ENCODE measurements at places on chromosomes 2 and 18.

DNA sequence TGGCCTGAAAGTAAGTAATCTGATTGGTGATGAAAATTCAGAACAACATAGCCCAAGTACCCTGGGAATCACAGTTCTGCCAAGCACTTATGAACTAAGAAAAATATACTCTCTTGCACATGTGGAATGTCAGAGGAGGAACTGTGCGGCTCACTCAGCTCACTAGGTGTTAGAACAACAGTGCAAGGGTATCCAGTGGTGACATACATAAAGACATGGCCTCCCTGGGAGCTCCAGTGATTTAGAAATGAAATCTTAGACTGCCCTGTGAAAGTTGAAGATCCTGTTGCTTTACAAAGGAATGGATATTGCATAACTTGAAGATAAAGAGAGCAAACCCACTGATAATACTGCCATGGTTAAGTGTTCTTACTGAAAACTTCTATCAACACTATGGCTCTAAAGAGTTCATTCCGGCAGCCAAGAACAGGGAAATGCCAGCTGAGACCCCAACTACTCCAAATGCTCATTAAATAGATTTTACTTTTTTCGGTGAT, 246.2 kb downstream of the ARHGAP15 start:
- DNase-seq, result no peak

- DNase-seq, result peak; percentile 33
These were observed 376.3 kb upstream of the UBE2E3 start for GRCh38 chr2:180604077-180604476.

DNA sequence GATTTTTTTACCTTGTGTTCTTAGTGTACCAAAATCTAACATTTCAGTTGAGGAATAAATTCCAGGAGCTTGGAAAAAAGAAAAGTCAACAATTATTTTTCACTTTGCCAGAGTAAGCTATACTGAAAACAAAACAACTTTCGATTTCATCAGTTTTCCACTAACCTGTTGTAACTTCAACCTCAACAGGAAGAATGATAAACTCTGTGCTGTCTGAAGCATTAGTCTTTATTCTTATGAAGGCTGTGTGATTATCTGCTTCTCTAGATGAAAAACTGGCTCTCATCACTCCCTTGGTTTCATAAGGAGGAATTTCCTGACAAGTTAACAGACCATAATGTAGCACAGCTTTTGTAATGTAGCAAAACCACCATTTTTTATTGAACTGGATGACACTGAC, 121.2 kb downstream of the ZAP70 start:
- no peak for DNase-seq

DNA sequence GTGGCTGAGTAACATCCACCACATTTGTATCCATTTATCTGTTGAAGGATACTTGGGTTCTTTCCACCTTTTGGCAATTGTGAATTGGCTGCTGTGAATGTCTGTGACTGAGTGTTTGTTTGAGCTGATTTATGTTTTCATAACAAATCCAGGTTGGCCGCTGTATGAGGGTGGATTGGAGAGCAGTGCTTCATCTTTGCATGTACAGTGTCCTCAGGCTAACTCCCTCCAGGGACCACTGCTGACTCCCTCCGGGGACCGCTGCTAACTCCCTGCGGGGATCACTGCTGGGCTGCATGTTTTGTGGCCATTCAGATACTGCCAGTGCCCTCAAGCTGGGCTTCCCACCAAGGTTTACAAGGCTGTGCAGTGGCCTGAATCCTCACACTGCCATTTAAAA, 10.2 kb downstream of the BOK start:
- DNase-seq, result no peak

DNA sequence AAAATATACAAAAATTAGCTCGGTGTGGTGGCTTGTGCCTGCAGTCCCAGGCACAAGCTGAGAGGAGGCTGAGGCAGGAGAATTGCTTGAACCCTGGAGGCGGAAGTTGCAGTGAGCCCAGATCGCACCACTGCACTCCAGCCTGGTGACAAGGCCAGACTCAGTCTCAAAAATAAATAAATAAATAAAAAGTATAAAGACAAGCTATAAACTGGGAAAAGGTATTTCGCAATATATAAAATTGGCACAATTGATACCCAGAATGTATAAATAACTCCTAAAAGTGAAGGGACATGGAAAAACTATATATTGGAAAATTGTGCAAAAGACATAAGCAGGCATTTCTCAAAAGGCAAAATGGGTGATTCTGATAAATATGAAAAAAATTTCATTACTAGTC, 657.9 kb upstream of the SLC8A1 start:
- no peak for DNase-seq

DNA sequence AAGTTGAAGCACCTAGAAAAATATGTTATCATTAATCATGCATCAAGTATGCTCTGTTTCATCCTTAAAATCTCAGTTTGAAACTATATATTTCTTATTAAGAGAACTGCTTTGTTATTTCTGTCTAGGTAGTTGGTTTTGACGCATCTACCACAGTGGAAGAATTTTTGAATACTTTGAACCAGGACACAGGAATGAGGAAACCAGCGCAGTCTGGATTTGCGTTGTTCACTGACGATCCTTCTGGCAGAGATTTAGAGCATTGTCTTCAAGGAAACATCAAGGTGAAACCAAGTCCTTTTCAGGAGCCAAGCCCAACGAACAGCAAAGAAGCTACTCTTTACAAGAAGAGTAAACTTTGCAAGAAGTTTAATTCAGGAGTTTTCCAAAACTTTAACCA, 30.1 kb upstream of the DYNC2LI1 start:
- DNase-seq, result no peak

DNA sequence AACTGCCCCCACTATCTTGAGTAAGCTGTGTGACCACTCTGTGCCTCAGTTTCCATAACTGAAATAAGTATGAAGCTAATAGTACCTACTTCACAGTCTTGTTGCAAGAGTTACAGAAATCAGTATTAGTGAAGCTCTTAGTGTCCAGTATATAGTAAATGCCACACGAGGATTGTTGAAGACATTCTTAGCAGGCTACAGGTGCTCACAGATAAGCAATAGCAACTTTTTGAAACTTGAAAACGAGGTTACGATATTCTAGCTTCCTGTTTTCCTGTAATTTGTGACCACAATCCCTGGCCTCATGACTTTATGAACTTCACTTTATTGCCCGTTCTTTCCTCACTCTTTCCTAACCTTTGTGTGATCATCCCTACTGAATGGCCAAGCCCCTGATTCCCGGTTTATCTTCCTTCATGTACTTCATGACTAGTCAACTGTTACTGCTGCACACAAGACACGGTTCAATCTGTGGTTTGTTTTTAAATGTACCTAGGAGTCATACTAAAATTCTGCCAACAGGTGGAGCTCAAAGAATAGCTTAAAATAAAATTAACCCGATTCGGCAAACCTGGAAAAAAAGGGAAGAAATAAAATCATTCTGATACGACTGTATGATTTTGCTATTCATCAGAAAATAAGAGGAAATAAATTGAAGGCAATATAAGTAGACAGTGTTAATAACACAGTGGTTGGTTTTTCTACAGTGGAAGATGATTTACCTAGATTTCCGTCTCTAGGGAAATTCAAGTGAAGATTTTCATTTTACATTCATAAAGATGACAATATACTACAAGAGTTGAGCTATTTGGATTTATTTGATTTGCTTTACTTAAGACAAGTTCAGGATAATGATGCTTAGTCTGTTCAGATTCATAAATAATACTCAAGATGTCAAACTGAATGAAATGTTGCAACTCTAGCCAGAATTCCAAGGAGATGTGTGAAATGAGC, 38.1 kb upstream of the STAT1 start:
- DNase-seq, result peak; percentile 67

GRCh38 chr2:213149949-213150314, 1.5 kb downstream of the IKZF2 start:
- no peak for DNase-seq

DNA sequence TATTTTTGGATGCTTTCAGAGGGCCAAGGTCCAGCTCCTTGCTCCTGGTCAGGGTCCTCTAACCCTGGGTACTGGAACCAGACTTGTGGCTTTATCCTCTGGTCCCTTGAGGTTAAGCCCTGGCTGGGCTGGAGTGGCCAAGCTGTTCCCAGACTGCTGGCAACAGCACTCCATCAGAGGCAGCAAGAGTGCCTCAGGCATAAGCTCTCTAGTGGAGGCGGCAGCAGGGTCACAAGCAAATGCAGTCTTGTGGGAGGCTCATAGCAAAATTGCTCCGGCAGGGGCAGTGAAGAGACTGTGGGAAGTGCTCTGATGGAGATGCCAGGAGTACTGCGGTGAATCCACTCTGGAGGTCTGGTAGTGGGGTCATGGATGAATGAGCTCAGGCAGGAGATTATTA, 128.9 kb upstream of the OTOS start:
- DNase-seq, result no peak

GRCh38 chr18:67385455-67385854, 131.1 kb downstream of the DSEL start:
- no peak for DNase-seq

GRCh38 chr2:209441541-209441940, 17.7 kb downstream of the MAP2 start:
- no peak for DNase-seq

DNA sequence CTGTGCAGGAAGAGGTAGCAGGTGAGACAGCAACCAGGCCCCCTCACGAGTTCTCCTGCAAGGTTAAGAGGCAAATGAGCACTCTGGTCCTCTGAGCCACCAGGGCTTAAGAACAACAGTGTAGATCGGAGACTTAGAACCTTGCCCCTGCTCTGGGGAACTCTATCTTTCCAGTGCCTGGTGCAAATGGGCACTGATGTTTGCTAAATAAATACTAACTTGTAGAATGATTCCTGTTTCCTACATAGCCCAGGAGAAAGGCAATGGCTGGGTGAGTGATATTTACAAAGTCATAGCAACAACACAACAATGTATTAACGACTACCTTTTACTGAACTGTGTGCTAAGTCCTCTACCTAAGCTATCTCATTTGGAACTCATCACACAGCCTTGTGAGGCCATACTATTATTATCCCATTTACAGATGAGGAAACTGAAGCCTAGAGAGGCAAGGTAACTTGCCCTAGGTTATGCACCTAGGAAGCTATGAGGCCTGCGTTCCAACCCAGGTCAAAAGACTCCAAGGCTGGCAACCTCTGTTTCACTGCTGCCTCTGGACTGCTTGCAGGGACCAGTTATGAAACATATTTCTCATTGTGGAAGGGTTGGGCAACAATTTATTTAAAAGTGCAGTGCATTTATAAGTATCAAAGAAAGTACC, 4.3 kb downstream of the ATP8B1 start:
- DNase-seq, result no peak

- DNase-seq, result peak; percentile 2
These were observed 112.4 kb downstream of the CYRIA start for GRCh38 chr2:16553226-16553625.

DNA sequence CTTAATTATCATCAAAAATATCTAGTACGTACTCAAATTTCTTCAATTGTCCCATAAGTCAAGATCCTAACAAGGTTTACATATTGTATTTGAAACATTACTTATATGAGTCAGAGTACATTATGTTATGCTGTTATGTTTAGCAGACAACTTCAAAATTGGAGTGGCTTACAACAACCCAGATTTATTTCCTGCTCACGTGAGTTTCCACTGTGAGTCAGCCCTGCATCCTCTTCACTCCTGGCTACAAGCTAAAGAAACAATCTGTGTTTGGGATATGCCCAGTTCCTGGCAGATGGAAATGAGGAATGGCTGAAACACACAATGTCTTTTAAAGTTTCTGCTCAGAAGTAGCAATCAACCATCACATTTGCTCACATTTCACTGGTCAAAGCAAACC, 31.5 kb upstream of the TANC1 start:
- DNase-seq, result no peak
